ENCODE measurements at places on chromosomes 4 and X.

DNA sequence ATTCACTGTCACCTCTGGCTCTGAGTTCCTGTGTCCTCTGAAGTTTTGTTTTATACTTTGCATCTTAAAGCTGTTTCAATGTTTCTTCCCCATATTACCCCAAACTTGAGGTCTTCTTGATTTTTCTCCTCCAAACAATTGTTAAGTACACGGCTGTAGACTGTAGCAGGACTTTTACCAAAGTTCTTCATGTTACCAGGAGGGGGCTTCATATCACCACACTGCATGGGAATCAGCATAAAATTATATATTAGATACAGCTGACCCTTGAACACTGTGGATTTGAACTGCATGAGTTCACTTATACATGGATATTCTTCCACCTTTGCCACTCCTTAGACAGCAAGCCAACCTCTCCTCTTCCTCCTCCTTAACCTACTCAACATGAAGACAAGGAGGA is 56.6 kb downstream of the SPATA18 start:
- no peak for DNase-seq

DNA sequence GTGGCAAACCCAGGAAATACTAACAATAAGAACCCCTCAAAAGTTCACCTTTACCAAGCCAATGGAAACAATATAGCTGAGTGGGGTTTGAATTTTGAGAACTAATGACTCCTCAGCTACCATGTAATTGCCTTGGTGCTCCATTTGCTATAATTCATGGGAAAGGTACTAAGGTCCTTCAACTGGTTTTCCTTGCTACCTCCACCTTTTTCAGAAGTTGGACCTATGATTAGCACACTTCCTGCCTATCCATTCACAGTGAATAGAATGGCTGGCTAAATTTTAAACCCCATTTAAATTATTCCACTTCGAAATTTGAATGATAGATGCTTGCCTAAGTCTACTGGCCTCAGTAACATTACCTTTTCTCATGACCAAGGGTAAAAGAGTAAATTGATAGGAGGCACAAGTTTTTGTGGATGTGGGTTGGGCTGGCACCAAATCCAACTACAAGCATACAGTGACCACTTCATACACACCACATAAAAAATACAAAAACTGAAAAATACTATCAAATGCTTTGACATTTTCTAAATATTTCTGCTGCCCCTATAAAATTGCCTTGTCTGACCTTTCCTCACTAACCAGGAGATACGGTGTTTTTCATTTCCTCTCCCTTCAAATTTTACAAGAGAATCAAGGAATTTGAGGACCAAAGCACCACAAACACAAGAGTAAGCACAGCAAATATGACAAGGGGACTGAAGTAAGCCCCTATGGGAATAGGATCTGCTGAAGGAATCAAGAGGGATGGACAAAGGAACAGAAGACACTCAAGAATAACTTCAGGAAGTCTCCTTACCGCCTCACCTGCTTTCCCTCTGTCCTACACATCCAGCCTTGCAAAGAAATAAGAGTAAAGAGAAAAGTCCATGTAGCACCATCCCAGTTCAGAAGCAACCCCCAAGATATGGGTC is 255.5 kb downstream of the CHIC1 start:
- no peak for DNase-seq

DNA sequence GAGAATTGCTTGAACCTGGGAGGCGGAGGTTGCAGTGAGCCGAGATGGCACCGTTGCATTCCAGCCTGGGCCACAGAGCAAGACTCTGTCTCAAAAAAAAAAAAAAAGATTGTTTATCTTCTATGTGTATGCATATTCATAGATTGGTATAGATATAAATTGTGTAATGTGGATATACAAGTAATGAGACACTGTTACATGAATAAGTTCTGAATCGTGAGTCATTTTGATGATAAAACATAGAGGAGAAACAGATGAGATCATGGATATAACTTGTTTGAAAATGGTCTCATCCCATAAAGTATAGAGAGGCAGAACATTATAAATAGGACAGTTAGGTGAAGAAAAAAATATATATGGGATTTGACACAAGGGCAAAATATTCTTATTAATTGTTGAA is 628.0 kb downstream of the IL1RAPL1 start:
- DNase-seq = no peak

- no peak for DNase-seq
Measured at GRCh38 chr4:173125216-173125812, 43.3 kb upstream of the GALNT7 start.
